ENCODE measurements at places on chromosomes 12 and 14. TPM values are rescaled to one million over a fixed set of nuclear protein-coding genes. Genes with fewer than 3 reads are reported as not detected.

The GLS2 gene
- 12.2 TPM for total RNA-seq

The CDCA3 gene
- 56.5 TPM for total RNA-seq

The SCARB1 gene
- 63.4 TPM for total RNA-seq

The ARHGDIB gene
- 0.11 TPM for total RNA-seq

The CLEC2D gene
- total RNA-seq: 2.5 TPM

The SERPINA1 gene
- total RNA-seq: 3,266 TPM

The AGAP2 gene
- total RNA-seq: 0.81 TPM

The CIT gene
- 11.7 TPM for total RNA-seq

The TROAP gene
- total RNA-seq: 27.0 TPM

The SMCO3 gene
- total RNA-seq: 0.42 TPM

The KLHL33 gene
- not detected for total RNA-seq

The DDN gene
- 0.51 TPM for total RNA-seq

The WNT1 gene
- not detected for total RNA-seq

The NGB gene
- not detected for total RNA-seq

The LPAR5 gene
- total RNA-seq: 0.07 TPM

The SLC17A8 gene
- 0.10 TPM for total RNA-seq

The B4GALNT3 gene
- total RNA-seq: 2.9 TPM

DNA sequence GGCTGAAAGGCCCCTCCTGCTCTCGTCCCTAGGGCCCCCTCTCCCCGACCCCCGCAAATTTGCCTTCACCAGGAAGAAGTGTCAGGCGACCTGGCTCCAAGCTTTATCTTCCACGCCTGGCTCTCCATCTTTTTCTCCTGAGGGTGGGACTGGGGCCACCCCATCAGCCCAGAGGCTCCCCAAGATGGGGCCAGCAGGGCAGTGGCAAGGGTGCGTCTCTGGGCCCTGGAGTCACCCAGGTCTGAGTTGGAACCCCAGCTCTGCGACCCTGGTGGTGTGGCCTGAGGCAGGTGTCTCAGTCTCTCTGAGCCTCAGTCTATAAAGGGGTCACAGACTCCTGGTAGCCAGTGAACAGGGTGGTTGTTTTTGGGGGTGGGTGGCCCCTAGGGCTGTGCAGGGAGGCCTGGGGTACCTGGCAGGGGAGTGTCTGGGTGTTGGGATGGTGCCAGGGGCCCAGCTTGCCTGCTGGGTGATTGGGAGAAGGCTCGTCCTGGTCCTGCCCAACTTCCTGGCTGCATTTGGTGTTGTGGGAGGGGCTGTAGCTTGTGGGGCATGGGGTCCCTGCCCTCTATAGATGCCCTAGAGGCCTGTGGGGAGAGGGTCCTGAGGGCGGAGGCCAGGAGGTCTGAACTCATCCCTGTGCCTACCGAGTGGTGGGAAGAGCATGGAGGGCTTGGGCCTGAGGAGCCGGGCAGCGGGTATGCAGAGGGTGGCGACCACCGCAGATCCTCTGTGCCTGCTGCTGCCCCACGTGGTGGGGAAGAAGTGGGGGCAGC is 7.6 kb downstream of the KIF26A start:
- H3K4me1 ChIP-seq: no peaks in the 10 kb centered on the region
- H3K36me3 ChIP-seq: no peaks in the 10 kb centered on the region
- no peak for DNase-seq
- no peak overlapping the region for H3K4me3 ChIP-seq

GRCh38 chr12:123120452-123121166 is 30.3 kb downstream of the PITPNM2 start:
- H3K36me3 ChIP-seq: no peaks in the 10 kb centered on the region
- no peak overlapping the region for H3K27ac ChIP-seq
- no peak for DNase-seq
- no peaks in the 10 kb centered on the region for H3K27me3 ChIP-seq
- H3K4me1 ChIP-seq: peaks cover 12% of the 10 kb centered on the region
- H3K4me3 ChIP-seq: no peak overlapping the region

DNA sequence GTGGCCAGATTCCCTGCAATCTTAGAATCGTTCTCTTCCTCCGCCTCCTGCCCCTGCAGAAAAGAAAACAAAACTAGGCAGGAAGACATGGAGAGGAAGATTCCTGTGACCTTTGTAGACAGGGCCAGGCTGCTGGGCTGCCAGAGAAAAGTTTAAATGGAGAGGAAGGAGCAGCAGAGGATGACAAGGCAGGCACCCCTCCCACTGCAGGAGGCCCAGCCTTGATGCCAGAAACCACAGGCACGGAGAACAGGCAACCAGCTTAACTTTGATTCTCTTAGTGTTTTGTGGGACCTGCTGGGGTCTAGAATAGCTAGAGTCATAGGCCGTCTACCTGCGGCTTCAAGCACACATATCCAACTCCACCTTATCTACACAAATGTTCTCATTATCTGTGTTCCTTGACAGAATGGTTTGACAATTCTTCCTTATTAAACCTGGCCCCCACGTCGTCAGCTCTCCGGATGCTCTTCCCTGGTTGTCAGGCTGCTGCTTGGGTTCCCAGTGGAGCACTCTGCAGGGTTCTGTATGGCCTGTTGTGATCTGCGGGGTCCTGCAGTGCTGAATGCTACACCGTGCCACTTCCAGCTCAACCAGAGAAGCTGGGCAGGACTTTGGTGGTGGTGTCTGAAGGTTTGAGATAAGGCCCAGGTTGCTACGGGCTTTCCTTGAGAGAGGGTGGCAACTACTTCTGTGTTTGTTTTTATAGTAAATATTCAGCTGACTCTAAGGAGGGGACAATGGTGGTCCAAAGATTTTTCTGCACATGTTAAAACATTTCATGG is 609.5 kb downstream of the AACS start:
- no peaks in the 10 kb centered on the region for H3K27me3 ChIP-seq
- no peaks in the 10 kb centered on the region for H3K4me1 ChIP-seq
- H3K27ac ChIP-seq: no peak overlapping the region
- no peak for DNase-seq

DNA sequence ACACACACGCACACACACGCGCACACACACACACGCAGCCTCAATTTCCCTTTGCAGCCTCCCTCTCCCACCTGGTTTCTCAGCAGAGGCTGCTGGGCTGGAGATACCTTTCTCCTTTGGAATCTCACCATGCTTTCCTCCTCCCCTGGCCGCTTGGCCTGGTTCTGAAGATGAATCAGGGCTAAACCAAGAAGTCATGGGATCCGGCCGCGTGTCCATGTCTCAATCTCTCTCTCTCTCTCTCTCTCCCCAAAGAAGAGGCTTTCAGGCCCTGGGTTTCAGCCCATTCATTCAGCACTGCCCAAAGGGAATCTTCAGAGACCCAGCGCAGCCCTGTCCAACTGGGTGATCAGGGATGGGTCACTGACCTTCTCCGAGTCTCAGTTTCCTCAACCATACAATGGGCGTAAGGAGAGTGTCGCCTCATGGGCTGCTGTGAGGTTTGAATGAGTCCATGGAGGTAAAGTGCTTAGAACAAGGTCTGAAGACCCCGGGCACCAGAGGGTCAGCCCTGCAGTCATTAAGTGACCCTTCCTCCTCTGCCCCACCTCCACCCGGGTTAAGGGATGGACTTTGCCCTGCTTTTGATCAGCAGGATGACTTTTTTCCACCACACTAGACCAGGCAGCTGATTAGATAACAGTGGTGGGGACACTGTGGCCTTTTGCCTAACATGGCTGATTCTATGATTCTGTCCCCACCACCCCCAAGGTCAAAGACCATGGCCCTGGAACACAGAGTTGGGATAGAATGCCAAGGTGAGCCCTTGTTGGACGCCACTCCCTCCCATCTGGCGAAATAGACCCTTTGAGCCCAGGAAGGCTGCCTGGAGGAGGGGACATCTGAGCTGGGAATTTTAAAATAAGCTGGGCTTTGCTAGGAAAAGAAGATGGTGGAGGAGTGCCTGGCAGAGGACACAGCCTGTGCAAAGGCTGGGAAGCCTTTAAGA is 42.1 kb downstream of the SCARB1 start:
- peaks cover 30% of the 10 kb centered on the region for H3K36me3 ChIP-seq
- no peak overlapping the region for H3K4me3 ChIP-seq
- DNase-seq: peak; percentile 96
- H3K27ac ChIP-seq: peak overlapping the region; percentile 72

- no peak overlapping the region for H3K27ac ChIP-seq
- peaks cover 25% of the 10 kb centered on the region for H3K36me3 ChIP-seq
- peaks cover 42% of the 10 kb centered on the region for H3K4me1 ChIP-seq
- no peak overlapping the region for H3K4me3 ChIP-seq
Observed at GRCh38 chr14:75143761-75144527, 17.1 kb upstream of the NEK9 start.

GRCh38 chr12:51972849-51973273 is 21.4 kb downstream of the ACVR1B start:
- no peak overlapping the region for H3K4me3 ChIP-seq
- H3K4me1 ChIP-seq: peaks cover 72% of the 10 kb centered on the region
- no peaks in the 10 kb centered on the region for H3K27me3 ChIP-seq
- H3K36me3 ChIP-seq: peaks cover 8% of the 10 kb centered on the region
- DNase-seq: no peak

DNA sequence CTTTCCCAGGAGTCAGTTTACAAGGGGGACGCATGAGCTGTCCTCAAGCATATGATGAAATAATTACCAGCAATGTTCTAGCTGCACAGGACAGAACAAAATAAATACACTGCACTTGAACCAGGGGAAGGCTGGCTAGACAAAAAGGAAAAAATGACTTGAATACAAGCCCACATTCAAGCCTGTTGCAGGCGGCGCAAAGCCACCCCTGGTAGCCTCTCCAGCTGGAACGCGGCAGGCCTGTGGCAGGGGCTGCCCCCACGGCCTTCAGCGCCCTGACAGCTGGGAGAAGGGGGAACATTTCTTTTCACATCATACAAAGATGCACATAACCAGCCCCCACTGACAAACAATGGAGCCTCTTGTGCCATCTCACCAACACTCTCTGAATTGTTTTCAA is 57.1 kb downstream of the TRAFD1 start:
- no peak for DNase-seq
- no peak overlapping the region for H3K4me3 ChIP-seq
- H3K36me3 ChIP-seq: peaks cover 4% of the 10 kb centered on the region
- 0 out of 2 replicates have a peak, but pooled peaks cover 4% of the 10 kb centered on the region for H3K4me1 ChIP-seq

GRCh38 chr14:91294153-91294552 is 49.6 kb upstream of the GPR68 start:
- H3K27me3 ChIP-seq: no peaks in the 10 kb centered on the region
- H3K36me3 ChIP-seq: peaks cover 41% of the 10 kb centered on the region
- no peaks in the 10 kb centered on the region for H3K4me1 ChIP-seq
- H3K27ac ChIP-seq: no peak overlapping the region
- H3K4me3 ChIP-seq: no peak overlapping the region
- DNase-seq: no peak

- no peaks in the 10 kb centered on the region for H3K27me3 ChIP-seq
- H3K4me1 ChIP-seq: no peaks in the 10 kb centered on the region
Observed at GRCh38 chr12:111991946-111992345, 21.0 kb downstream of the TMEM116 start.

DNA sequence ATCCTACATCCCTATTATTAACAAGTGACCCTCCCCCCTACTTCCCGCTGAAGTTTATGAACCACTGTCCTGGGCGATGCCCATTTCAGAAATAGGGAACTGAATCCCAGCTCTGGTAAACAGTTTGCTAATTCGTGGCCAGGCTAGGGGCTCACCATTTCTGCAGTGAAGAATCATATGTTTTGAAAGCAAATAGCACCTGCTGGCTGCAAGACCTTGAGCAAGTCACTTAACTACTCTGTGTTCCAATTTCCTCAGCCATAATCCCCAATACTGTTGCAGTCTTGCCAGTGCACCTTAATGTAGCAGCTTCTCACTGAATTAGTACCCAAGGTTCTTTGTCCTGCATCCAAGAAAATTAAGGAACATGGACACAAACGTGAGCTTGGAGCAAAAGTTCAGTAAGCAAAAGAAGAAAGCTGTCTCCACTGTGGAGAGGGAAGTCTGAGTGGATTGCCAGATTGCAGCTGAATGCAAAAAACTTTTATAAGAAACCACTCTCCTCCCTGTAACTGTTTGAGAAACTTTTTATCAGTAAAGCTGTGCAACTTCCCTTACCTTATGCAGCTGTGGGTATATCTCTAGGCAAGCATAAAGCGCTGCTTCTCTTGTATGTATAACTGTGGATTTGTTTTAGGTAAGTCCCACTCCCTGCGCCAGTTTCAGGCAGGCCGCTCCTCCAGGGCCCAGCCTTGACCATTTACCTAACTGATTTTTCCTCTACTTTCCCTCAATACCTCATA is 824 bp downstream of the OAS1 start:
- peak overlapping the region; percentile 68 for H3K4me3 ChIP-seq
- no peak for DNase-seq
- H3K4me1 ChIP-seq: peaks cover 32% of the 10 kb centered on the region
- H3K27me3 ChIP-seq: no peaks in the 10 kb centered on the region
- no peaks in the 10 kb centered on the region for H3K36me3 ChIP-seq

DNA sequence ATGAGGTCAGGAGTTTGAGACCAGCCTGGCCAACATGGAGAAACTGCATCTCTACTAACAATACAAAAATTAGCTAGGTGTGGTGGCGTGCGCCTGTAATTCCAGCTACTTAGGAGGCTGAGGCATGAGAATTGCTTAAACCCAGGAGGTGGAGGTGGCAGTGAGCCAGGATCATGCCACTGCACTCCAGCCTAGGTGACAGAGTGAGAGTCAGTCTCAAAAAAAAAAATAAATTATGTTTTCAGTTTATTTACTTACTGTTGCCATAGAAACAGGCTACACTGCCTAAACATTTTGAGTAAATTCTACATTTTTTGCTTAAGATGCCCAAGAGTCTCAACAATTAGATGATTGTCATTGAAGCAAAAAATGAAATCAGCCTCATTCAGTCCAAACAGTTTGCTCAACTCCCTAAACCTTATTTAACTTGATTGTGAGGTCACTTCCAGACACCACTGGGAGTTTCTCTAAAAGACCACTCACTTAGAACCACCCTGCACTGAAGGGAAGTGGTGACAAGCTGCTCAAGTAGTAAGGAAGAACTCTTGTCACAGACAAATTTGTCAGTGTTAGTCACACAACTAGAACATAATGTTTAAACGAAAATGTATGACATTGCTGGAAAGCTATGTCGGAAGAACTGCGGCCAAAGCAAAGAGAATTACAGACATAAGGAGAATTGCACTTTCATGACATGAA is 9.8 kb upstream of the GNPNAT1 start:
- H3K27ac ChIP-seq: peak overlapping the region; percentile 56
- H3K27me3 ChIP-seq: no peaks in the 10 kb centered on the region
- DNase-seq: no peak
- no peaks in the 10 kb centered on the region for H3K36me3 ChIP-seq
- no peak overlapping the region for H3K4me3 ChIP-seq
- H3K4me1 ChIP-seq: peaks cover 20% of the 10 kb centered on the region

GRCh38 chr14:36054353-36055051 is 122.0 kb downstream of the PTCSC3 start:
- no peaks in the 10 kb centered on the region for H3K36me3 ChIP-seq
- H3K4me3 ChIP-seq: no peak overlapping the region
- H3K27ac ChIP-seq: no peak overlapping the region
